ENCODE measurements at places on chromosomes 13 and 19. TPM values are rescaled to one million over a fixed set of nuclear protein-coding genes. Genes with fewer than 3 reads are reported as not detected.

DNA sequence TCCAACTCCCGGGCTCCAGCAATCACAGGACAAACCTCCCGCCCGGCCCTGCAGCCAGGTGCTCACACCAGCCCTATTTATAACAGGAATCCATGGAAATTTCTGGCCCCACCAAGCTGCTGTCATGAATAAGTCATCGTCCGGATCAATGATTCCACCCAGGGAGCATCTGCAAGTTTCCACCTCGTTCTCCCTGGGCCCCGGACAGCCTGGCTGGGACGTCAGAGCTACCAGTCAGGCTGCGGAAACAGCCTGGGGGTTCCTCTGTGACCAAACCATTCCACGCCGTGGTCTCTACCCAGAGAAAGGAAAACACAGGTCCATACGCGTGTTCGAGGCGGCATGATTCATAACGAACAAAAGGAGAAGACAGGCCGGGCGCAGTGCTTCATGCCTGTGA, 20.7 kb upstream of the PTBP1 start:
- no peak overlapping the region for H3K27ac ChIP-seq
- no peaks in the 10 kb centered on the region for H3K36me3 ChIP-seq
- H3K4me3 ChIP-seq = no peak overlapping the region
- no peaks in the 10 kb centered on the region for H3K27me3 ChIP-seq

DNA sequence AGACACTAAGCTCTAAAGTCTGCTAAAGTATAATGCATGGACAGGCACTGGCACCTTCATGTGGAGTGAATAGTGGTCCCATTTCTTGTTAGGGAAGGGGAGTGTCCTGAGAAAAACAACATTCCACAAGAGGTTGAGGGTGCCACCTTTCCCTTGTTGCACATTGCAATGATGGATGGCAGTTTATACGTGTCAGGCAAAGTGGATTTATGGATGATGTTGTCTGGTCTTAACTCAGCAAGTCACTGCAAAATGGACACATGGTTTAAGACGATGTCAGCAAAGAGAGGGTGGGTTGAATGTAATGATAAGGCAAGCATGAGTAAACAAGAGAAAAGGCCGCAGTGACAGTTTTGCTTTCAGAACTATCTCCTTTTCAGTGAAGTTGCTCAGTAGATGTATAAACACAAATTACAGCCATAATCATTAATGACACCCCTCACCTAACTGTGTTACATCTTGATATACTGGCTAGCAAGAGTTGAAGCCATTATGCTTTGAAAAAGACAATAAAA, 19.6 kb upstream of the CBY2 start:
- no peaks in the 10 kb centered on the region for H3K36me3 ChIP-seq
- no peak overlapping the region for H3K4me3 ChIP-seq
- H3K4me1 ChIP-seq = no peaks in the 10 kb centered on the region

- no peaks in the 10 kb centered on the region for H3K36me3 ChIP-seq
- H3K27me3 ChIP-seq = no peaks in the 10 kb centered on the region
- H3K4me1 ChIP-seq = no peaks in the 10 kb centered on the region
- no peak overlapping the region for H3K27ac ChIP-seq
- DNase-seq = no peak
- no peak overlapping the region for H3K4me3 ChIP-seq
Observed at GRCh38 chr19:6671960-6672359, 2.0 kb upstream of the TNFSF14 start.

Gene PODNL1
- total RNA-seq = 4.4 TPM

Gene SMIM17
- total RNA-seq = not detected
